ENCODE measurements at places on chromosomes 5 and 9. TPM values are rescaled to one million over a fixed set of nuclear protein-coding genes. Genes with fewer than 3 reads are reported as not detected.

SPACA9 gene
- total RNA-seq, result 6.4 TPM

GRCh38 chr5:179605026-179605833, 18.2 kb downstream of the HNRNPH1 start:
- DNase-seq, result no peak

HAVCR1 gene
- total RNA-seq, result not detected

LCN2 gene
- not detected for total RNA-seq

- DNase-seq, result no peak
Observed at GRCh38 chr5:39730006-39730405, 305.2 kb upstream of the DAB2 start.

CREBRF gene
- 11.6 TPM for total RNA-seq

DROSHA gene
- total RNA-seq, result 42.1 TPM

ACSL6 gene
- 0.56 TPM for total RNA-seq
